HEK293T (cell line): ENCODE measurements at places on chromosomes 7 and 10.

- no peak for DNase-seq
Measured at GRCh38 chr7:636396-636795, 90.1 kb upstream of the DNAAF5 start.

DNA sequence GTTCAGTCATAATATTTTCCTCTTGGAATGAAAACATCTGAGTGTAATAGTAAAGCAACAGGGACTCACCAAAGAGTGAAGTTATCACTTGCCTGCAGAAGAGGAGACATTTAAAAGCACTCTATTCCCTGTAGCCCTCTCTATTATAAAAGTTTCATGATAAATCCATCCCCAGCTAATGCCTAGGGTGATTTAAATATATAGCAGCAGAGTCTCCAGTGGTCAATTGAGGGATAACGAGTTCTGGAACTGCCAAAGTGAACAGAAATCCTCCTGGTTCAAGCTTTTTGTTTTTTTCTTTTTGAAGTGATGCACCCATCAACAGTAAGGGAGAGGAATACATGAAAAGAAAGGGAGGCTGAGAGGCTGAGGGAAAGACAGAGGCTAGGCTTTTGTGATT, 87.3 kb downstream of the EVX1 start:
- DNase-seq: peak; percentile 25

- no peak for DNase-seq
Measured at GRCh38 chr7:64557601-64558322, 5.1 kb downstream of the ZNF680 start.

DNA sequence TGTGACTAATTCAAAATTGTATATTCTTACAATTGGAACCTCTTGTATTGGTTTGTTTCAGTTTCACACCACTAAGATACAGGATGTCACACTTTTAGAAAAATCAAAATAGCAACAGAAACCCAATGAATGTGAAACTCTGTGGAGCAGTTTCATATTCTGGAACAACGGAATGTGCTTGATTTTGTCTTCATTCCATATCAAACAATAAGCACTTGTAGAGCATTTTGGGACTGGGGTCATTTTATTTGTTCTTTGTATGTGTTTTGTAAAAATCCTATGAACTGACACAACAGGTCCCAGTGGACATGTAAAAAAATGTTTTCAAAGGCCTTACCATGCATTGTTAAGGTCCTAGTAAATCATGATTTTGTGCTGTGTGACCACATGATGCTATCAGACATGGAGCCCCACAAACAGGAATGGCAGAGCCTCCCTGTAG, 123.1 kb downstream of the DKK1 start:
- no peak for DNase-seq

DNA sequence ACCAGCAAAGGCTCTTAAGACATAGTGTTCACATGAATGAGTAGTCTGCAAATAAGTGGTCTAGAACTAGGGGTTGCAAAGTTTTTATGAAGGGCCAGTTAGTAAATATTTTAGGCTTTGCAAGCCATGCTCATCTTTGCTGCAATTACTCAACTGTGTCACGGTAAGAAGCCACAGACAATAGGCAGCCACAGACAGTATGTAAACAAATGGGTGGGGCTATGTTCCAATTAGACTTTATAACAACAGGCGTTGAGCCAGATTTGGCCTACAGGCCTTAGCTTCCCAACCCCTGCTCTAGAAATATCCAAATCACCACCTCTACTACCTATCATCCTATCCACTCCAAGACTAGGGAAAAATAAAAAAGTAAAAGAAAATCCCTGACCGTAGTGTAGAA, 9.2 kb downstream of the IKZF5 start:
- DNase-seq: no peak

DNA sequence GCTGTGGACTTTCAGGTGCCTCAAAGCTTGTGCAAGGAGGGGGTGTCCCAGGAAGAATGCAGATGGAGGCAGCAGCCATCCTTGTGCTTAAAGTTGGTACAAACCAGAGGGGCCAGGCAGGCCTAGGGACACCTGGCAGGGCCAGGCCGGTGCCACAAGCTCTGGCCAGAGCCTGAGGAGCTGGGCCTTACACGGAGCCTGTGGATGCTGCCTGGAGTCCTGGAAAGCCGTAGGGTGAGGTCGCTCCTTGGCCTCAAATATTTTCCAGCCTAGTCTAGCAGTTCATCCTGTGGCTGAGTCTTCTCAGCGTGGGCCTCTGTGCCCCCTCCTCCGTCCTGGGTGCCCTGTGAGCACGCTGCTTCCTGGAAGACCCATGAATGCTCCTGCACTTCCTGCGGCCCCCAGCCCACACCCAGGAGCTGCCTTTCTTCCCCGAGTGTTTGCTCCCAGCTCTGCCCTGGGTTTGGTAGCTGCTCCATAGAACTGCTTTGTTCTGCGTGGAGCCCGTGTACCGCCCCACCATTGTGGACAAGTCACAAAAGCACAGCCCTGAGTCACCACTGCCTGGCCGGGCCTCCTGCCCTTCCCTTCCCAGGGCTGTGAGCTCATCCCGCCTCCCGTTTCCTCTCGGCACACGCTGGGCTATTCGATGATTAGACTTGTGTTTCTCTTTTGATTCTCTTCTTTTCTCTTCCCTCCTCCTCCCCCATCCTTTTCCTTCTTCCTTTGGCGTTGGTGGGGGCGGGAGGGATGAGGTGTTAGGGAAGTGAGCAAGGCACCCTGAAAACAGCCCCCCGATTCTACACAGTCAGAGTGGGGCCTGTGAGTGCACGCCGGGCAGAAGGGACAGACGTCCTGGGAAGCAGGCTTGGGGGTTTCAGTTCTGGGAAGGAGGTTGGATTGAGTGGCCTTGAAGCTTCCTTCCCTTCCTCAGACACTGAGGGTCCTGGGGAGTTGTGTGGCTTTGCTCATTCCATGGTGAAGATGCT, 73.2 kb upstream of the SHH start:
- no peak for DNase-seq

- no peak for DNase-seq
Measured at GRCh38 chr10:77333610-77334340, 303.8 kb downstream of the KCNMA1 start.

- DNase-seq: no peak
Measured at GRCh38 chr7:26081638-26082037, 70.4 kb upstream of the NFE2L3 start.

DNA sequence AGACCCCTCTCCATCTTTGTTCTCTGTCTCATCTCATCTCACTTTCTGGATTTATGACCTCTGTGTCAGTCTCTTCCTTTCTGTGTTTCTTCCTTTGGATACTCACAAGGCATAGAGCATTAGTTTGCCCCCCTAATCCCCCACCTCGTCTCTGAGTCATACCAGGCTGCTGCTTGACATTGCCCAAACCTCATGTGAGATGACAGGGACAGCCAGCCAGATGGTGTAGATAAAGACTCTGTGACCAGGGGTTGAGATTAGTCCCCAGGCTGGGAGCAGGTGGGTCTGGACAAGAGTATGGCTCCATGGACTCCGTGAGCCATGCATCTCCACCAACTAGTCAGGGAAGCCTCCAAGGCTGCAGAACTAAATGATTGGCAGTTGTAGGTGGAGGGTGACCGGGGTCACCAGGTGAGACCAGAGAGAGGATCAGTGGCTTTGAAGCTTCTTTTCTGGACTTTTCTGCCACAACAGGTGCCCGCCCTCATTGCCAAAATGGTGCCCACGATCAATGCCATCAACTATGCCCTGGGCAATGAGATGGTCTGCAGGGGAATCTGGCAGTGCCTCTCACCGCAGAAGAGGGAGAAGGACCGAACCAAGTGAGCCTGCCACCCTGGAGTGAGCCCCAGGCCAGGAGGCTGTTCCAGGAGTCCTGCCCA, 13.3 kb downstream of the RGR start:
- no peak for DNase-seq

DNA sequence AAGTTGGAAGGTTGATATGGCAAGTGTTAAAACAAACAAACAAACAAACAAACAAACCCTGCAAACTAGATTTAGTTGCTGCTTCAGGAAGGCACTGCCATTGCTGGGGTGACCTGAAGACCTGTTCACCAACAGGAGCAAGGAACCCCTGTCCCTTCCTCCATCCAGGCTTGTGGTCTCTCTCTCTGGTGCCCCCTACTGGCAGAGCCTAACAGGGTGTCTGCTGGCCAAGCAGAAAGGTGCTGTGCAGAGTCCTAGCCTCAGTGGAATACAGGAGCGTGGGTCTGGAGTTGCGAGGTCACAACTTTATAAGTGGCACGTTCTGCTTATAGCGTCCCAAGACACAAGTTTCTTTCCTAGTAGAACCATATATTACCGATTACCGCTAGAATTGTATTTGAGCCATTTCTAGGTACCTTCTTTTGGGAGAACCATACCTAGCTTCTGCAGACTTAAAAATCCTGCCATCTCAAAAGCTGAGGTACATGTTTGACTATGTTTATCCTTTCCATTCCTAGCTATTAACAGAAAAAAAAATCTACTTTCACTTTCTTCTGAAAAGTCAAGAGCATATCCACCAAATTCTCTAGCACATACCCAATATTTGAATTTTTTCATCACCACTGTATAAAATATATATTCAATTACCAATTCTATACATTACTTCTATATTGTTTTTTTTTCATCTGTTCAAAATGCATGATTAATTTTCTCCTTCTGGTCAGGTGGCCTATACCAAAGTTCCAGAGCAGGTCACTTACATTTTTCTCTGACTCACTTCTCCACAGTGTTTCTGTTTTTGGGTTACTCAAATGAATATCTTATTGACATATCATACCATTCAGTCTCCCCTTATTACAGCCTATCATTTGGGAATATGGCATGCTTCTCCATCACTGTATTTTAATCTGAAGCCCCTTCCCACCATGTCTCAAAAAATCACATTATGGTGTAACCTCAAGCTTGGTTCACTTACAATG, 29.1 kb upstream of the CALD1 start:
- peak; percentile 82 for DNase-seq

DNA sequence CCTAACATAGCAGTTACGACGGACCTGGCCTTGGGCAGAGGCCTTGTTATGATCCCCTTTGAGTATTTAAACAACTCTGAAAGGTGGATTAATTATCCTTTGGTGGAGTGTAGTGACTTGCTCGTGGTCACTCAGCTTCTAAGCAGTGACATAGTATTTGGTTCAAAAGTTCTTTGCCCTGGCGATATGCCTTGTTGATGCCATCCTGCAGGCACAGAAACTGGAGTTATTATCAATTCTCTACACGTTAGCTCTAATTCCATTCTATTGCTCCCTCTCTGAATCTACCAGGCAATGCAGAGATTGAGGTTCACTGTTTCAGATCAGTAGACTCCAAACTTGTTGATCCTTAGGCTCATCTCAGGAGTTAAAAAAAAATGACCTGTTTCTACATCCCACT, 32.5 kb upstream of the ELMO1 start:
- no peak for DNase-seq

DNA sequence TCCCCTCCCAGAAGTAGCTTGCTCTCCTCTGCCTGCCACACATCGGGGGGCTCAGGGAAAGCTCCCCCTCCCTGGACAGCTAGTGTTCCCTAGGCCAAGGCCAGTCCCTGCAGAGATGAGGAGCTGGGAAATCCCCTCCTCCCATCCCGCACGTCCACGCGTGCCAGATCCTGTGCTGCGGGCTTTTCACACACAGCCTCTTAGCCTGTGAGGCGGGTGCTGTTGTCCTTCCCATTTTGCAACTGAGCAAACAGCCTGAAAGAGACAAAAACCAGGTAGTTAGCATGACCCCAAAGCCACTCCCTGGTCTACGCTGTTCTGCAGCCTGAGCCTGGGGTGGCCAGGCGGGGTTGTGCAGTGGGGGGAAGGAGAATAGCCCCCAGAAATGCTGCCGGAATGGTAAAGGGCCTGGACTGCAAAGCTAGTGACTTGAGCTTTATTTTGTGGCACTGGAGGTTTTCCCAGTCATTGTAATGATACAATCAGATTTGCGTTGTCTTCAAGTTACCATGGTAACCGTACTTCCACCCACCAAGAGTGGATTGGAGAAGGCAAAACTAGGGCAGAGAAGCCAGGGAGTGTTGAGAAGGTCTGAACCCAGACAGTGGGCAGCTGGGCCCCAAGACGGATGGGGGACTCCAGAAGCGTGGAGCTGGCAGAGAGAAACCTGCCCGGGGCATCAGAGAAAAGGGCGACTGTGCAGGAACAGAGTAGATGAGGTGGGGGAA, 98.6 kb upstream of the KCTD7 start:
- DNase-seq: no peak

DNA sequence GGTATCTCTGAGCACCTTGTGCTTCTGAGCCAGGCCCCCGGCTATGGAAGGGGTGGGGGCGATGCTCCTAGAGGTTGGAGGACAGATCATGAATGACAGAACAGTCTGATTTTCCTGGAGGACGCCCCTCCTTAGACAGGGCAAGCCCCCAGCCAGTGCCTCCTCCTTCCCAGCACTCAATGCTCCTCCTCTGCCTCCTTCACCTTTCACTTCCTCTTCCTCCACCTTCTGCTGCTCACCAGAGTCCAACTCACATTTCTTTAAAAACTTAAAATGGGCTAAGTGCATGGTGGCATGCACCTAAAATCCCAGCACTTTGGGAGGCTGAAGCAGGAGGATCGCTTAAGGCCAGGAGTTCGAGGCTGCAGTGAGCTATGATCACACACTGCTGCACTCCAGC, 71.1 kb upstream of the CUX1 start:
- no peak for DNase-seq

- DNase-seq: no peak
Measured at GRCh38 chr7:12942609-12943008, 255.2 kb downstream of the ARL4A start.

DNA sequence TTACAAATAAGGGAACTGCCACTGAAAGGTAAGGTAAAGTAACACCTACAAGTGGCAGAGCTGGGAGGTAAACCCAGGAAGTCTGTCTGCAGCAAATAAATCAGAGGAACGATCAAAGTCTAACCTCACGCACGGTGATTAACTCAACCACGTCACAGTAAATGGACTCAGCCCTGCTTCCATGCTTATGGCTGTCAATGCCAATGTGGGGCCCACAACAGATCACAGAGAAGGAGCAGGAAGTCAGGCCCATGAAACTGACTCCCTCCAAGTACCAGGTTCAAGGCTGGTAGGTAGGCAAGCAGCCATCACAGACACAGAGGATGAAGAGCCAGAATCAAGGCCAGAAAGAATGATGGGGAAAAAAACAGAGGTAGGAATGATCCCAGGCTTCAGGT, 38.0 kb upstream of the ACSL5 start:
- DNase-seq: no peak

- no peak for DNase-seq
Measured at GRCh38 chr10:77415313-77415960, 222.2 kb downstream of the KCNMA1 start.

GRCh38 chr7:73451780-73452398, 18.3 kb downstream of the FZD9 start:
- peak; percentile 60 for DNase-seq

DNA sequence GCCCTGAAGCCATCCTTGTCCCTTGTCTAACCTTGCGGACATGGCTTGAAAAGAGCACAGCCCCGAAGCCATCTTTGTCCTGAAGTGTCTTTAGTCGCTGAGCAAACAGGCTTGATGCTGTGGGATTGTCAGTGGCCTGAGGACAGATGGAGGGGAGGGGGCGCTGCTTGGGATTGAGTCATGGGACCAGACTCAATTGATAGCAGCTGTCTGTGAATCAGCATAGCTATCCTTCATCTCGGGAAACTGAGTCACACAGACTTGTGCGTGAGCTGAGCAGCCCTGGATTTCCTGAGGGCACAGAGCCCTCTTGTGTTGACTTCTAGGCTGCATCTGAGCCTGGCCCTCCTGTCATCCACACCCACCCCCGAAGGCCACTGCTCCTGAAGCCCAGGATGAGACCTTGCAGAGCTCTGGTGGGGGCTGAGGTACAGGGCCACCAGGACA, 14.4 kb downstream of the MYO1G start:
- DNase-seq: peak; percentile 42
